ENCODE measurements at places on chromosomes 4 and X.

- no peak for DNase-seq
Measured at GRCh38 chrX:102712216-102712966, at the start of gene GPRASP2. Gene GPRASP2, plus strand, starts transcription at chrX:102712448. Its CDS starts 2,422 bp downstream, at chrX:102714870.

DNA sequence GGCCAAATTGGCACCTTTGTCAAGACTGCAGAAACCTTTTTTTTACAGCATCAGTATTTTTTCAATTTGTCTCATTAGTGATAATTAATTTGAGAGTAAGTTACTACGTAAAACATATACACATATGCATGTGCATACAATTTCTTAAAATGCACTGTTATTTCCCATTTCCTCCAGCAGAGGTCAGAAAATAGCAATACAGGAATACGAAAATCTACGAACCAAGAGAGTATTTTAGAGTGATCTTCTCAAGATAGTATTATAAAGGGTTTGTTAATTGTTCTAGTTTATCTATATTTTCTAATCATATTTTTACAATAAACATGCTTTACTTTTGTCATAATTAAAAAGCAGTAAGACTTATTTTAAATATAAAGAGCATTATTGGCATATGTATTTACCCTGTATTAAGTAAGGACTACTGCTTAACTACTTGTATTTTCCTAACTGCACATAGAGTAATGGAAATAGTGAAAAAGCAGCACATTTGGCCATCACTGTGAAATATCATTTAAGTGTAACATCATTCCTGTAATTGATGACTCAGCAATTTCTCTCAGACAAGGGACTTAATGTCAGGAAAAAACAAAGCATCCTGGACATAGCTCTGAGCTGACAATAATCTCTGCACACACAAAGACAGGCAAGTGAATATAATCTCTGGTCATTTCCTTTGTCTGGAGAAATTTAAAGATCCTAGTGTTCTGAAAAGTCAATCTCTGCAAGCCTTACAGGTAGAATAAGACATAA is 45.6 kb downstream of the MAOB start:
- no peak for DNase-seq

DNA sequence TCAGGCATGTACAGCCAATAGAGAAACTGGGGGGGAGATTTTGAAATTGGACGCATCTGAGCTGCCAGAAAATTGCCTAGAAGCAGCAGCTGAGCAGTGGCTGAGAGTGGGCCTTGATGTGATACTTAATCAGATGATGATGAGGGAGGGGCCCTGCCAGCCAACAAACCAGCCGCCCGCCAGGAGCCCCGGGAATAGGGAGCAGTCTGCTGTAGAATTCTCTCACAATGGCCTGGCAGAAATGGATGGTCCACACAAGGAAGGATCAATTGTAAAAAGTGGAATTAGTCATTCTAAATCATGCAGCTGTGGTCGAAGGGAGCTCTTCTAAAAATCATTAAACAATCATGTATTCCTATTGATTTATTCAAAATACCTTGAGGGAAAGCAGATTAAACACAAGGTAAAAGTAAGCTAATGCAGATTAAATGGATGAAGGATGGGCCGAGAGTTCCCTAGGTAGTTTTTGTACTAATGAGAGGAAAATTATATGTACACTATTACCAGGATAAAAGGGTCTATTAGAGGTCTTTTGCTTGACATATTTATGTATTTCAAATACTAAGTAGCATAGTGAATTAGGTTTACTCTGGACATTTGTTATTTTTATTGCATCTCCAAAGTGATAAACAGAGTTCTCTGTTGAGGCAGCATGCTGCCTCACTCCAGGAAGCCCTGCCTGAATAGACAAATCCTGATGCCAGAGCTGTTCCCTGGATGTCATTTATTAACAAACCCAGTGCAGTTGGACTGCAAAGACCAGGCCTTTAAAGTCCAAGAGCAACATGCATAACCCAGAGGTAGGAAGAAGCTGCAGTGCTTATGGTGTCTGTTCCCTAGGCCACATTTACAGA is 91.3 kb downstream of the NKX6-1 start:
- no peak for DNase-seq

- no peak for DNase-seq
Measured at GRCh38 chr4:86974551-86974994, 39.8 kb downstream of the AFF1 start.

- no peak for DNase-seq
Measured at GRCh38 chr4:95256108-95256835, 292.5 kb downstream of the UNC5C start.

DNA sequence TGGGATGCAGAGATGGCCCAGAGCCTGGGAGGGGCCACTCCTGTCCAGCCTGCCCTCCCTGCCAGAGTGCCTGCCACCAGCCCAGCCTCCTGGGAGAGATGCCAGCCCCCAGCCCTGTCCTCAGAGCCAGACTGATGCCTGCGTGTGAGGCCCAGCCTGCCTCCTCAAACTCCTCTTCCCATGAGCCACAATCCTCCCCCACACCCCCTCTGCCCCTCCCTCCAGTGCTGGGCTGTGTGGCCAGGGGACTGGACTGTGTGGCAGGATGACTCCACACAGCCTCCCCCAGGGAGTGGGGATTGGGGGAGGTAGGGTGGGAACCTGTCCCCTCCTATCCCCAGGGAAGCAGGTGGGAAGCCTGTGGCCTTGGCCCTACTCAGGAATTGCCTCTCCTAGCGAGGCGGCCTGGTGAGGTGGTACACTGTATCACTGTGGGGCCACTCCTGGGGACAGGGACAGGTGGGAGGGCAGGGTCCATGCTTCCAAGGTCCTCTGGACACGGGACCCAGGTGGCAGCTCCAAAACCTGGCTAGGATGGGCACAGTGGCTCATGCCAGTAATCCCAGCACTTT is 4.3 kb upstream of the SH3BP2 start:
- no peak for DNase-seq

DNA sequence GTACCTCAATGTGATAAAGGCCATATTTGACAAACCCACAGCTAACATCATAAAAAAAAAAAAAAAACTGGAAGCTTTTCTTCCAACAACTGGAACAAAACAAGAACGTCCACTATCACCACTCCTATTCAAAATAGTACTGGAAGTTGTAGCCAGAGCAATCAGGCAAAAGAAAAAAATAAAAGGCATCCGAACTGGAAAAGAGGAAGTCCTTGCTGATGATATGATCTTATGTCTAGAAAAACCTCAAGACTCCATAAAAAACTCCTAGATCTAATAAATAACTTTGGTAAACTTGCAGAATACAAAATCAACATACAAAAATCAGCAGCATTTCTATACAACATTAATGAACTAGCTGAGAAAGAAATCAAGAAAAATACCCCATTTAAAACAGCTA is 134.3 kb downstream of the TEX11 start:
- DNase-seq, result no peak

GRCh38 chr4:9703391-9703790 is 78.0 kb upstream of the DRD5 start:
- DNase-seq, result peak; percentile 75

DNA sequence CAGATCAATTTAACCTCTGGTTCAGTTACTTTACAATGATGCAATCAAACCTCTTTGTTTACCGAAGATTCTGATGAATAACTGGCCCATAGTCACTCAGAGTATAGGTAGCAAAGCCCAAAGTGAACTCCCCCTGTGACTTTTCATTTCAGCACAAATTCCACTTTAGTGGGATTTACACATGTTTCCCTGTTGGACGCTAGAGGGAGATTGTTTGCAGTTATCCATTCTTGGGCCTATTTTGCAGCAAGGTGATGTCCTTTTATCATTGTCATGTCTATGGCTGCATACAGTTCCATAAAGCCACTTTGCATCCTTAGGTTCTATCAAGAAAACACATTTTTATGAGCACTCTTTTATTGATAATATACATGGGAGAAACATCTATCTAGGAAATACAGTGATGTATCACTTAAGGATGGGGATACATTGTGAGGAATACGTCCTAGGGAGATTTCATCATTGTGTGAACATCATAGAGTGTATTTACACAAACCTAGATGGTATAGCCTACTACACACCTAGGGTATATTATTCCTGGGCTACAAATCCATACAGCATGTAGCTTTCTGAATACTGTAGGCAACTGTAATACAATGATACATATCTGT is 14.5 kb upstream of the DKK2 start:
- DNase-seq, result no peak

GRCh38 chrX:49197543-49198087 is 2.4 kb downstream of the SYP start:
- DNase-seq, result no peak

DNA sequence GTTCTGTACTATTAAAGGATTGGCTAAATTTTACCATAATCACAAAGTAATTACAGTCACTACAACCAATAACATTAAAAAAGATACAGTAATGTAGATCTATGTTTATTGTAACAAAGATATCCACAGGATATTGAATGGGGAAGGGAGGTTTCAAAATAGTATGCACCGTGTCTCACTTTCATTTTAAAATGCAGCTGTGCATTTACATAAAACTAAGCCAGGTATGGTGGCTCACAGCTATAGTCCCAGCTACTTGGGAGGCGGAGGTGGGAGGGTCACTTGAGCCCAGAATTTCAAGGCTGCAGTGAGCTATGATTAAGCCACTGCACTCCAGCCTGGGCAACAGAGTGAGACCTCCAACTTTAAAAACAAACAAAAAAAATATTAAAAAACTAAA is 8.5 kb downstream of the SRP72 start:
- DNase-seq, result no peak

Measured in T-helper 1 cell (primary cell).